ENCODE measurements at places on chromosomes 5 and 9. TPM values are rescaled to one million over a fixed set of nuclear protein-coding genes. Genes with fewer than 3 reads are reported as not detected.

- DNase-seq, result no peak
Observed at GRCh38 chr9:105308461-105309341, 64.2 kb downstream of the SLC44A1 start.

GRCh38 chr9:127942216-127943010 lies 4.8 kb upstream of the DPM2 start:
- peak; percentile 84 for DNase-seq

DNA sequence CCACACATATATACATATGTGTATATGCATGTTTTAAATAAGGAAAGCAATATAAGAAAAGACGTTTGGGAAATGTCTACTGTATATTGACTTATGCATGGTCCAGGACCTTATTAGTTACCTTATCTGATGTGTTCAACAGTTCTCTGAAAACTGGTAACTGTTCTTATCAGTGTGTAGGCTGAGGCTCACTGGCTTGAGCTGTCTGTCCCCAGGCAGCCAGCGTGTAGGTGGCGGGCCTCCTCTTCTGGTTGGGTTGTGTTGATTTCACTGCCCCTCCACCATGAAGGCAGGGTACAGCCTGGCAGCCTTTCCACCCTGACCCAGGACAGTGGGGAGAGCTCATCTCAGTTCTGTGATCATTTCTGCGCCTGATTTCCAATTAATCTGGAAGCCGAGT lies 38.7 kb upstream of the SEMA4D start:
- no peak for DNase-seq

- DNase-seq, result no peak
Observed at GRCh38 chr9:122318284-122318683, 52.5 kb upstream of the PTGS1 start.

- DNase-seq, result no peak
Observed at GRCh38 chr9:92163276-92163675, 48.1 kb upstream of the SPTLC1 start.

DNA sequence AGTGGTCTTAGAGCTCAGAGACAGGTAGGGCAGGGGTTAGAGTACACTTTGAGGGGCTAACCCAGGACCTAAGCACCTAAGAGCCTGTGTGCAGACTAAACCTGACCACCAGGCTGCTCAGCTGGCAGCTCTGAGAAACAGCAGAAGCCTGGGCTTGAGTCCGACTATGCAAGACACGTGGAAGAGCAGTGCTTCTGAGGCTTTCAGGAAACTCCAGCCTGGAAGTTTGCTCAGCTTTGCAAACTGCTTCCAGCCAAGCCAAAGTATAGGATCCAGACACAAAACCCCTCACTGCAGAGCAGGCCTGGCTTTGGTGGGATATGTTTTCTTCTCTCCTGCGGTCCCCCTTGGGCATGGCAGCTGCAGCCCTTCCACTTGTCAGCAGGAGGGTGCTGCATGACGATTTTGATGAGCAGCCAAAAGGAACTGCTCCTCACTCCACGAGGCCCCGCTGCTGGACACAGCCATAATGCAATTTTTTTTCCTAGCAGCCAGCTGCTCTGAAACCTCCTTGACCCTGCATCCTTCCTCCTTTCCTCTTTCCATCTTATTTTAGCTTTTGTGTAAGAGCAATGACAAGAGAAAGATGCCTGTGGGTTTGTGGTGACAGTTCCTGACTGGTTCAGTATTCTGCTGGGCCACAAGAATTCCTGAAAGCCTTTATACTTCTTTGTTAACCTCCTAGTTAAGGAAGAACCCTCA lies 123.1 kb downstream of the LIFR start:
- peak; percentile 52 for DNase-seq

GRCh38 chr9:113373256-113373655 lies 3.5 kb downstream of the HDHD3 start:
- no peak for DNase-seq

- no peak for DNase-seq
Observed at GRCh38 chr5:124932791-124933600, 186.6 kb upstream of the ZNF608 start.

DNA sequence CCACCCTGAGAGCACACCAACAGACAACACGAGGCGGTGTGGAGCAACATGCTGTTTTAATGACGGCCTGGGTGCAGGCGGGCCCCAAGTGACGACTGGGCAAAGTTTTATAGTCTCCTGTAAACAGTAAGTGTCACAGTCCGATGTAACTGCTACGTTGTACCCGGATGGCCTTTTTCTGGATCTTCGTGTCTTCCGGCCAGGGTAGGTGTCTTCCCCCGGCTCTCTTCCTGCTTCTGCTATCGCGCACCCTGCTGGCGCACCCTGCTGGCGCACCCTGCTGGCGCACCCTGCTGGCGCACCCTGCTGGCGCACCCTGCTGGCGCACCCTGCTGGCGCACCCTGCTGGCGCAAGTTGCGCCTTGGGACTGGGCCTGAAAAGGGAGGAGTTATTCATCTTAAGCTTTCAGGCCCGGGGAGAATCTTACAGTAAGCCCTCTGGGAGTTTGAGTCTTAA lies 143.0 kb upstream of the TARS1 start:
- DNase-seq, result no peak

DNA sequence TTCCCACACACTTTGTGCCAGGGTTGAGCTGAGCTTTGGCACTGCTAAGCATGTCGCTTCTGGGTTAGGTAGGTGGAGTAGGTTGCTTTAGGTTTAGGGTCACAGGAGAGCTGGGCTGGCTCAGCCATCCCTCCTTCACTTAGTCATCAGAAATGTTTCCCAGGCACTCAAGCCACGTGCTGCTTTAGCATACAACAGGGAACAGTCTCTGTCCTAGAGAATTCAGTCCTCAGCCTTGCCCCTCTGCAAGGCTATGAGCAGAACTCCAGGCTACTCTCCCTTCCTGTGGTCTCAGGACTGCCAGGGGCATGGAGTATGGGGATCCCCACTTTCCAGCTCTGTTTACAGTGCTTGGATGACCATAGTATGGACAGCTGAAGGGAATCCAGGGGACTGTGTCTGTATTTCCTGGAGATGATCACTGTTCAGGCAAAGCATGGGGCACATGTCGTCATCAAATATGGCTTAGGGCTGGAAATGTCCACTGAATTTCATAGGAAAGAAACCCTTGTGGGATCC lies 7.5 kb upstream of the ANKRD33B start:
- DNase-seq, result no peak

GRCh38 chr5:114702731-114703130 lies 340.9 kb downstream of the KCNN2 start:
- DNase-seq, result no peak

DNA sequence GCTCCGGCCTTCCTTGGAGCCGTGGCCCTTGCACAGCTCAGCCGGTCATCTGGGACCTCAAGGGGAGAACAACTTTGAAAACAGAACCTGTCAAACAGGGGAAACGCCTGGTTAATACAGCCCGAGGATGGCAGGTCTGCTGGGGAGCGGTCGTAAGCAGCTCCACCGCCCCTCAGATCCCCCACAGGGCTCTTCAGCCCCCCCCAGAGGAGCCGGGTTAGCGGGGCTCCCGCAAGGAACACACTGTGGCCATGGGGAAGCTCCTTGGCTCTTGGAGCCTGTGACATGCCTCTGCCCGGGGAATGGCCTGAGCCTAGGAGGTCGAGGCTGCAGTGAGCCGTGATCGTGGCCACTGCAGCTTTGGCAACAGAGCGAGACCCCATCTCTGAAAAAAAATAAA lies 6.8 kb downstream of the TMEM250 start:
- no peak for DNase-seq

- no peak for DNase-seq
Observed at GRCh38 chr5:169886033-169886432, 94.3 kb downstream of the INSYN2B start.

DNA sequence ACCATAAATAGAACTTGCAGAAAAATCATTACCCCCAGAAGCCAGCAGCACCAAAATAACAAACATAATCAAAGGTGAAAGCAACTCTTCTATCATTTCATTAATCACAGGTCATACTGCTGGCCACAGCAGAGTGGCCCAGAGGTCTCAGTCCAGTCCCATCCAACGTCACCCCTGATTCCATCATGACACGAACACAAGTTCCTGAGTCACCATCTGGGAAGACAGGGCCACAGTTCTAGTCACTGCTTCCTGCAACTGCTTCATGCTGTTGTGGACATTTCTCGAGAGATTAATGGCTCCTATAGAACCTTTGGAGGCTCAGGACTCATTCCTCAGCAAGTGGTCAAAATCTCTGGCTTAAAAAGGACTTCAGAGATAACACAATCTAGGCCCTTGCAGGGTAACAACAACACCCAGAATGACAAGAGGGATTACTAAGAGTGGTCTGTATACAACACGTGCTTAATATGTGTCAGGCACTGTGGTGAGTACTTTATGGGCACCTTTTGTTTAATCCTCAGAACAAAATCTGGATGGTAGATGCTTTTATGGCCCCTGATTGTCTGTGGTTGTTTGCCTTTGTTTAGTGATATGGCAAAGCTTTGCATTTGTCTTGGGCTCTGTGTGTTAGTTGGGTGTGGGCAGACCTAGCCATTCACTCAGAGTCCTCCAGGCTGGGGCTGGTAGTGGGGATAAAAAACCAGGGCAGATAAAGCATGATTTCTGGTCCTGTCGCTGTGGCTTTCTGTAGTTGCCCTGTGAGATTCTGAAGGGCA lies 184.3 kb downstream of the DAB2IP start:
- DNase-seq, result no peak

DNA sequence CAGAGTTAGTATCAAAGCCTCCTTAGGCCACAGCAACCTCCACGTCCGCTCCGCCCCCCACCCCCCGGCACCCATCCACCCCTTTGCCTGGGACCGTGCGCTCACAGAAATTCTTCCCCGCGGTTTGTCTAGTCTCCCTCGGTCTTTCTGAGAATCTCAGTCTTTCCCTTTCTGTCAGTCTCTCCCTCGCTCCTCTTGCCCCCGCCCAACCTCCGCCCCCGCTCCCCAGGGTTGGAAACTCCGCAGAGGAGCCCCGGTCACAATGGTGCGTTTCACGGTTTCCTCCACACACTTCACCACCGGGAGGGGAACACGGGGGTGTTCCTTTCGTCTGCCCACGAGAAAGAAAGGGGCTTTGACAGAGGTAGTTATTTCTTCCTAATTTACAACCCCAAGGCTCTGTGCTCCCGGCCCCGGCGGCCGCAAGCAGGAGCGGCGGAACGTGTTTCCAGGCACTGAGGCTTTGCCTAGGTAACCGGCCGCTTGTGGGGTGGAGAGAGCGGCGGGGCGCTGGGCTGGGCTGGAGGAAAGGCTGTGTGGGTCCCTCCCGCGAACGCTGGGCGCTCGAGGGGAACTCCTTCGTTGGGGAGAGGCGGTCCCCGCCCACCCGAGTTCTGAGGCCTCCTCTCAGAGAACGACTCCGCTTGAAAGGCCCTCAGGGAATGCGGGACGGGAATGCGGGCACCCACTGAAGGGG lies 2.1 kb downstream of the NR4A3 start:
- peak; percentile 64 for DNase-seq

Gene PPP3R2
- not detected for polyA plus RNA-seq

Gene SLC34A3
- not detected for polyA plus RNA-seq

Gene FOXD4
- not detected for polyA plus RNA-seq

Gene HTR4
- 2.3 TPM for polyA plus RNA-seq

Gene LEAP2
- polyA plus RNA-seq, result 0.88 TPM

Gene KLHL9
- polyA plus RNA-seq, result 7.3 TPM

Gene MSH3
- 5.5 TPM for polyA plus RNA-seq

Gene AKNA
- 11.9 TPM for polyA plus RNA-seq

Gene CER1
- polyA plus RNA-seq, result not detected

Gene MRPL36
- 62.2 TPM for polyA plus RNA-seq

Data from aorta (tissue), 5 donors.